Renal pelvis (tissue), 12 donors: ENCODE measurements at places on chromosomes 1 and 21. TPM values are rescaled to one million over a fixed set of nuclear protein-coding genes. Genes with fewer than 3 reads are reported as not detected.

DNA sequence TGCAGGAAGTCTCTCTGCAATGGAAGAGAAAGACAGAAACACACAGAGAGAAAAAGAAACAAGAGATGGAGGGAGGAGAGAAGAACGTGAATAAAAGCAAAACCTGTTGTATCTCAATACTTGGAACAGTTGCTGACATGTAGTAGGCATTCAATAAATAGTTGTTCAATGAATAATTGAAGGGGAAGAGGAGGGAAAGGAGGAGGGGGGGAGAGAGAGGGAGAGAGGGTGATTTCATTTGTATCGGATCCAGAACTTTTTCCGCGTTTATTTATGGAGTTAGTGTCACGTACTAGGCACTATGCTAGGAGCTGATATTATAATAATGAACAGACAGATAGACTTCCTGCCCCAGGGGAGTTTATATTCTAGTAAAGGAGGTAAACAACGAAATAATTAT is 144.1 kb downstream of the OMA1 start:
- DNase-seq, result no peak

- no peak for DNase-seq
Observed at GRCh38 chr1:244054924-244055263, 3.8 kb downstream of the ZBTB18 start.

DNA sequence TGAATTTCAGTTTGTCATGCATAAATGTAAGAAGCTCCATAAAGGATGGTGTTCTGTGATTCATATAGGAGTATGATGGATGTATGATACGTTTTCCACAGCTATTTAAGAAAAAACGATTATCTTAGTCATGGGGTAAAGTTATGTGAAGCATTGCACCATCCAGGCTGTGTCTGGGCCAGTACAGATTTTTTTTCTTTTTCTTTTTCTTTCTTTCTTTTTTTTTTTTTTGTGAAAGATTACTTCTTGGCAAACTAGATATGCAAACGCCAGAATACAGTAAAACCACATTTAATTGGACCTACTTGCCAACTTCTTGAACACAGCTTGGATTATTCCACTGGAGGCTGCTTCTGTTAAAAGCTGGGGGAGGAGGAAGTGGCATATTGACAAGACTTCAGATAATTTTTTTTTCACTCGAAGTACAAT is 14.9 kb downstream of the ZBTB18 start:
- DNase-seq, result no peak

GRCh38 chr1:186977266-186977957 is 148.7 kb downstream of the PLA2G4A start:
- no peak for DNase-seq

DNA sequence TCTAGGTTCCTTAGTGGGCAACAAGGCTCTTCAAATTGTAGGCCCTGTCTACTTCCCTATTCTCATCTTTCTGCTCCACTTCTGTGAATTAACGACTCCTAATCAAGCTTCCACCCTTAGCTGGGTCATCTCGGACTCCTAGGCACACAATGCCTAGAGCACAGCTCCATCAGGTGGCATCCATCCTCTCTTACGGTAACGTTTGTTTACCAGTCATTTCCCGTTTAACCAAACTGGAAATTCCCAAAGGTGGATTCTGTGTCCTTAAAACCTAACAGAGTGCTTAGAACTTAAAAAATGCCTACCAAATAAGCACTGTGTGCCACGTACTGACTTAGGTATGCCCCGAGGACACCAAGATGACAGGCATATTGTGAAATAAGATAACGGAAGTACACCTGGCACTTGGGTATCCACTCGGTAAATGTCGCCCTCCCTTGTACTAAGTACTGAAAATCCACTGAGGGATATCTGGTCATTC is 1.5 kb downstream of the PARP1 start:
- no peak for DNase-seq

DNA sequence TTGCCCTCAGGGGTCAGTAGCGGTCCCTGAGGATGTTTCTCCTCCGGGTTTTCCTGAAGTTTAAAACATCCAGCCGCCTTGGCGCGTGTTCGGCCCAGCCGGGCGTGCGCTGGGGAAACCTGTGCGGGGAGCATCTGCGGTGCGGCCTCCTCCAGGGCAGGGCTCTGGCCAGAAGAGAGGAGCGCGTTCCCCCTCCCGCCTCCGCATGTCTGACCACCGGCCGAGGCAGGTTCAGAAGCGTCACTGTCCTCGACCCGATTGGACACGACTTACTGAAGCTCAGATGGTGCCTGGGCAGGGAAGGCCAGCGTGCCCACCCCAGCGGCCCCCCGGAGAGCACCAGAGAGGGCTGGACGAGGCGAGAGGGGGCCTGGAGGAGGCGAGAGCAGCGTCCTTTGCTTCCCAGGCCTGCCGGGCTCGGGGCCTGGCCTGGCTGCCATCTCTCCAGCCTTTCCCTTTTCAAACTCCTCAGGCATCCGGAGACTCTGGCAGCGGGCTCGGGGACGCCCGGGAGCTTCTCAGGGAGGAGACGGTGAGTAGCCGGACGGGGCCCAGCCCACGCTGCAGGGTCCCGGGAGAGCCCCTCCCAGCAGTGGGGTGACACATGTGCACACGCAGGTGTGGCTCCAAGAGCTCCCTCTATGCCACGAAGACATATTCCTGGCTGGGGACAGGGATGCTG is 67.1 kb downstream of the SLC19A1 start:
- no peak for DNase-seq

DNA sequence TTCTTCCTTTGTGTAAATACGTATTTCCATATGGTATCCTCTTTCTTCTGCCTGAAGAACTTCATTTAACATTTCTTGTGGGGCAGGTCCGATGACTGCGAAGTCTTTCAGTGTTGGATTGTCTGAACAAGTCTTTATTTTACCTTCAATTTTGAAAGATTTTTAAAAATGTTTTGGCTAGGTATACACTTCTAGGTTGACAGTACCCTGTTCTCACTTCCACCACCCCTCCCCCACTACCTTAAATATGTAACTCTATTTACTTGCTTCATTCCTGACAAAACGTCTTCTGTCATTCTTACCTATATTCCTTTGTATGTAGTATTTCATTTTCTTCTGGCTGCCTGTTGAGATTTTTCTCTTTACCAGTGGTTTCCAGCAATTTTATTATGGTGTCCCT is 85.7 kb upstream of the ARTN start:
- no peak for DNase-seq

DNA sequence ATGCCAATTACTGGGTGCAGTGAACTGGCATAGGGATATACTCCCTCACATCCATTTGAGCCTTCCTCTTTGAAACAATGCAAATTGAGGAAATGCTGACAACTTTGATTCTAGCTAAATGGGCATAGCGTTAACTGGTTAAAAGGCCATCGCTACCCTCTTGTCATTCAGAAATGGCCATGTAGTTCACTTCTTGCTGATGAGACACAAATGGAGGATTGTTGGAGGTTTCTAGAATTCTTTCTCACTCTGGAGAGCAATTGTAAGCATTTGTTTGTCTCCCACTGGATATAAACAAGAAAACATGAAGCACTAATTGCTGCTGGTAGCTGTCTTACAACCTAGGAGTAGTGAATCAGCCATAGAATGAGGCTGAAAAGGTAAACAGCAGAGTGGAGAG is 14.4 kb downstream of the PRDX6 start:
- no peak for DNase-seq

Gene AGMAT
- 35.9 TPM for polyA plus RNA-seq

Gene CHI3L1
- 13.6 TPM for polyA plus RNA-seq

Gene CSF3R
- 5.9 TPM for polyA plus RNA-seq

Gene AVPR1B
- 0.90 TPM for polyA plus RNA-seq

Gene VSIG8
- 2.6 TPM for polyA plus RNA-seq

Gene MMEL1
- polyA plus RNA-seq, result 3.3 TPM
